ENCODE measurements at places on chromosomes 2 and 18.
A peak's percentile ranks its signal among the peaks of the same experiment; 100 is the strongest.

- no peak for DNase-seq
Measured at GRCh38 chr18:54069729-54070128, 154.7 kb downstream of the MBD2 start.

GRCh38 chr2:171365232-171365631, 68.6 kb downstream of the METTL8 start:
- no peak for DNase-seq

DNA sequence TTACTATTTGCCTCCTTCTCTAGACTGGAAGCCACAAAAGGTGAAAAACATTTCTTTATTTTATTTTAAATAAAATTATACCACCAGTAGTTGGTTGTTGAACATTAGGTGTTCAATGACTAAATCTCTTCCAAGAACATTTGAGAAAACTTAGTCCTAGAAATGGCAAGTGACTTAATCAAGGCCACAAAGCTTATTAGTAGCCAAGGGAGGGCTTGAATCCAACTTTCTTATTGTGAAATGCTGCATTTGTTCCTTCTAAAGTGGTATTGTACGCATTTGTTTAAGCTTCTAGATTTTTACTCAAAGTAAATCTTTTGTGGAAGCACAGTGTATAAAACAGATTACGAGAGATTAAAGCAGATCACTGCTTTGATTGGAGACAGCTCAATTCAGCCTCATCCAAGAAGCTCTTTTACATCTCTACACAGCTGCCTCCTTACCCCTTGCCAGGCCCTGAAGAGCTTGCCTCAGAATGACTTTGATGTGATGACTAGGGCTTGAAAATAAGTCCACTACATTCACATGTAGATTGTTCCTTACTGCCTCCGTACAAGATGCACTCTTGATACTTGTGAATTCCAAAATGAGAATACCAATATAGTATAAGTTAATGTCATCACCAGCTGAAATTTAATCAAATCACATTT, 244.8 kb downstream of the XIRP2 start:
- DNase-seq = no peak

- no peak for DNase-seq
Measured at GRCh38 chr2:37037771-37038170, 46.4 kb downstream of the HEATR5B start.

- DNase-seq = no peak
Measured at GRCh38 chr2:13480057-13480456, 763.3 kb downstream of the TRIB2 start.

GRCh38 chr2:132443106-132443505, 26.5 kb downstream of the GPR39 start:
- no peak for DNase-seq

GRCh38 chr2:120642646-120643045, 93.0 kb upstream of the GLI2 start:
- DNase-seq = no peak

- no peak for DNase-seq
Measured at GRCh38 chr2:23658466-23658942, 268.4 kb downstream of the ATAD2B start.

- no peak for DNase-seq
Measured at GRCh38 chr2:175576875-175577274, 395.4 kb upstream of the ATP5MC3 start.

- DNase-seq = no peak
Measured at GRCh38 chr2:145743011-145743410, 1223.1 kb upstream of the ZEB2 start.

GRCh38 chr18:48756511-48757226, 194.1 kb downstream of the SMAD7 start:
- no peak for DNase-seq

DNA sequence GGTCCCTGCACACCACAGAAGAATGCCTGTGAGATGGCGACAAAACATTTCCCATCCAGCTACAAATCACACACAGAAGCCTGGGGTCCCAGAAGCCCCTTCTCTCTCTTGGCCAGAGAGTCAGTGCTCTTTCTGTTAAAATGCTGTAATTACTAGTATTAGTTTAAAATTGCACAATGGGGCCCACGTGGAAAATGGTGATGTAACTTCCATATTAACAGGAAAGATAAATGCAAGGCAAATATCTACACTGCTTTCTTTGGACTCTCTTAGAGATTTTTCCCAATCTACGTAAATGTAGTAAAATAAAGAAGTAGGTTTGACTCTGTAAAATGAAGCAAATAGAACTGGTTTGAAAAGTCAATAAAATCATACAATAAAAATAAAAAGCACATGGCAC, 113.9 kb upstream of the TFCP2L1 start:
- no peak for DNase-seq

DNA sequence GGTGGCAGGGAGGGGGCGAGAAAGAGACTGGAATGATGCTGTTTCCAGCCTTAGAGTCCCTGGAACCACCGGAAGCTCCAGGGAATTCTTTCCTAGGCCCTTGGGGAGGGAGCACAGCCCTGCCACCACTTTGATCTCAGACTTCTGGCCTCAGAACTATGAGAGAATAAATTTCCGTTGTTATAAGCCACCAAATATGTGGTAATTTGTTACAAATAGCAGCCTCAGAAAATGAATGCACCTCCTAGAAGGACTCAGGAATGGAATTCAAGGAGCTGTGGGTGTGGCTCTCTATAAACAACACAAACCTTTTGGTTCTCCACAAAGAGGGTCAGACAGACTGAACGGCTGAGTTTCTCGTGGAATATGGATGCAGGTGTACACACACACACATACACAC, 144.5 kb downstream of the ACKR3 start:
- no peak for DNase-seq

DNA sequence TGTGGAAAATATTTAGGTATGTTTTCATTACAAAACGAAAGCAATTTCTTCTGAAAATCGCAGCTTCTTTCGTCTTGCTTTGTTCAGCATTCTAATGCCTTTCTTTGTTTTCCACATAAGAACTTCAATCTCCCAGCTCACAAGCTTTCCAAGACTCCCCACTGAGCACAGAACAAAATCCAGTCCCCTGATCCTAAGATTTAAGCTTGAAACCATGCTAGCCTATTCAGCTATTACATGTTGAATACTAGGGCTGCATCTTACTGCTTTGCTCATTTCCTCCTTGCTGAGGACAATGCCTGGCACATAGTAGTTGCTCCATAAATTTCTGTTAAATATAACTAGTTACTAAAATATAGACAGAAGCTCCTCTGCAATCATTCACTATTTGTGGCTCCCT, 160.6 kb downstream of the GALNT3 start:
- DNase-seq = no peak

- no peak for DNase-seq
Measured at GRCh38 chr2:73059106-73059505, 12.4 kb downstream of the SFXN5 start.

- DNase-seq = no peak
Measured at GRCh38 chr18:58505181-58505580, 123.7 kb downstream of the ALPK2 start.

GRCh38 chr18:71168557-71169145, 879.8 kb downstream of the SOCS6 start:
- no peak for DNase-seq

DNA sequence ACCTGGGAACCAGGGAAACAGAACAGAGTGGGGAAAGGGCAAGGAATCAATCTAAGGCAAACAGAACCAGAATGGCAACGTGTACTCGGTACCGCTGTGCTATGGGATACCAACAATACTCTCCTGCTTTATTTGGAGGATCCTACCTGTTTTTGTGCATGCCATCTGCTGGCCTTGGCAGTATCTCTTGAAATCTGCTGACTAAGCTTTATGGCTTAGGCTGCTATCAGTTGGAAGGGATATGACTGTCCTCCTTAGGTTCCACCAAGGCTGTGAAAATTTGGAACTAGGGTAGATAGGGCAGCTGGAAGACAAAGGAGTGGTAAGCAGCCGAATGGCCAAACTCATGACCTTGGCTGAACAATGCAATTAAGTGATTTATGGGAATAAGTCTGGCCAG, 71.3 kb upstream of the LYPD6 start:
- no peak for DNase-seq

- no peak for DNase-seq
Measured at GRCh38 chr18:78683191-78684010, 296.2 kb upstream of the SALL3 start.

DNA sequence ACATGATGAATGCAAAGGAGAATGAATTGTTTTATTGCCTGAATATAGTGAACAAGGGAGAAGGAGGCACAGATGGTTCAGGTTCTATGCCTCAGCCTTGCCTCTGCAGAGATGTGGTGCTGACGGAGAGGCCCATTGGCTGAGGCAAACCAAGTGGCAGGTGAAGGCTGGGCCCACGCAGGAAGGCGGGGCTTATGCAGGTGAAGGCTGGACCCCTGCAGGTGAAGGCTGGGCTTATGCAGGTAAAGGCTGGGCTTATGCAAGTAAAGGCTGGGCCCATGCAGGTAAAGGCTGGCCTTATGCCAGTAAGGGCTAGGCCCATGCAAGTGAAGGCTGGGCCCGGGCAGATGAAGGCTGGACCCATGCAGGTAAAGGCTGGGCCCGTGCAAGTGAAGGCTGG, 414.7 kb downstream of the LRATD1 start:
- DNase-seq = no peak

- DNase-seq = no peak
Measured at GRCh38 chr18:55488473-55488872, 99.5 kb downstream of the TCF4 start.

- DNase-seq = no peak
Measured at GRCh38 chr2:191315365-191315752, 70.2 kb downstream of the MYO1B start.

GRCh38 chr2:172993931-172994717, 81.5 kb upstream of the MAP3K20 start:
- no peak for DNase-seq

- no peak for DNase-seq
Measured at GRCh38 chr2:72933646-72934151, 16.4 kb downstream of the EMX1 start.

DNA sequence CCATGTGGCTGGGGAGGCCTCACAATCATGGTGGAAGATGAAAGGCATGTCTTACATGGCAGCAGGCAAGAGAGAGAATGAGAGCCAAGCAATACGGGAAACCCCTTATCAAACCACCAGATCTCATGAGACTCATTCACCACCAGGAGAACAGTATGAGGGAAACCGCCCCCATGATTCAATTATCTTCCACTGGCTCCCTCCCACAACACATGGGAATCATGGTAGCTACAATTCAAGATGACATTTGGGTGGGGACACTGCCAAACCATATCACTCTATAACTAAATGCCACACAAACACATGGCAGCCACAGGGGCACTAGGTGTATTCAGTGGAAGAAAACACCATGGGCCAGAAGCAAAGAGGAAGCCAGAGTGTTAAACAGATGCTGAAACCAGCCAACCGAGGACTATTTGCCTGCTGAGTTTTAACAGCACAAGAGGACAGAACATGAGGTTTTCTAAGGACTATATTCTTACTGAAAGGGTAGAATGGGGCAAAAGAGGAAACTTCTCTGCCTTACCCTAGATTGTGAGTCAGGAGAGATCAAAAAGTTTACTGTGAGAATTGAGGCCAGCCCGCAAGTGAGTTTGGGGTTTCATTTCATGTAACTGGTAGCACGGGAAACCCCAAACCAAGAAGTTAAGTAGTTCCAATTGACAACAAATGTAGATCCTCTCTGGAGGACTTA, 49.2 kb downstream of the SIGLEC15 start:
- DNase-seq = peak; percentile 22

GRCh38 chr18:8991155-8991554, 111.3 kb upstream of the NDUFV2 start:
- no peak for DNase-seq

GRCh38 chr2:236867441-236868260, 218.0 kb upstream of the COPS8 start:
- DNase-seq = no peak

GRCh38 chr2:8281950-8282857, 399.7 kb upstream of the ID2 start:
- no peak for DNase-seq

GRCh38 chr2:71894261-71894660, 253.4 kb downstream of the CYP26B1 start:
- DNase-seq = no peak

- DNase-seq = no peak
Measured at GRCh38 chr2:17309741-17310339, 208.4 kb downstream of the RAD51AP2 start.

DNA sequence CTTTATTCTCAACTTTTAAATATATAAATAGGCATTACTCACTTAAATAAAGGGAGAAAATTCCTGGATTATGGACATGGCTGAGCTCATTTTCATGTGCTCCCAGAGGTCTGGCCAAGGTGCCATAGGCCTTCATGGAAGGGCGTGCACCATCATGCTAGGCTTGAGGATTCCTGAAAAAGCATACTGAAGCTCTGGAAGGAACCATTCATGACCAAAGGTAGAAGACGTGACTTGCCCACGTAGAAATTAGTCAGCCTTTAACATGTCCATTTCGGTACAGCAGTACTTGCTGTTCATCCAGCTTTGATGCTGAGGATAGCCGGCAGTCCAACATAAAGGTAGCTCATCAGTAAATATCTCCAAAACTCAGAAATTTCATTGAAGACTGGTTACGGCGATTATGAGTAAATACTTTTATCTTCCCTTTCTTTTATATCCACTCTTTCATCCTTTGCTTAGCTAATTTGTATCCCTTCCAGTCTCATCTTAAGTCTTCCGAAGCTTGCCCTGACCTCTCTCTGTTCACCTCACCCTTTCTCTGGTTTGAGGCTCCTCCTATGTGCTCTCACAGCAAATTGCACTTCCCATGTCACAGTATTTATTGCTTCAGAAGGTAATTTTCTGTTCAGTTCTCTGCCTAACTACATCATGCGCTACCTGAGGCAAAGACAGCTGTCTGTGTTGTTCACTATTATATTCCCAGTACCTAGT, 32.3 kb upstream of the ASNSD1 start:
- DNase-seq = no peak

DNA sequence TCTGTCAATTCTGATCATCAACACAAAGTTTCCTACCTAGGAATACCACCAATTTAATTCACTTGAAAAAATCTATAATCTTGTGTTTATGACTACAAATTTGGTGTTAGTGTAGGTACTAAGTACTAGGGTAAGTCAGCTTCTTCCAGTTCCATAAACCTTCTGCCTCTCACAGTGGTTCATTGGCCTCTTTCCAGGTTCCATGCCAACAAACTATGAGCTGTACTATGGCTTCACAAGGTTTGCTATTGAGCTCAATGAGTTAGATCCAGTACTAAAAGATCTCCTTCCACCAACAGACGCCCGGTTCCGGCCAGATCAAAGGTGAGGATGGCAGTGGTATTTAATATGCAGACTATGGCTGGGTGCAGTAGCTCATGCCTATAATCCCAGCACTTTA, 58.8 kb downstream of the PRKRA start:
- no peak for DNase-seq

GRCh38 chr18:8069708-8070107, 502.6 kb downstream of the PTPRM start:
- no peak for DNase-seq

DNA sequence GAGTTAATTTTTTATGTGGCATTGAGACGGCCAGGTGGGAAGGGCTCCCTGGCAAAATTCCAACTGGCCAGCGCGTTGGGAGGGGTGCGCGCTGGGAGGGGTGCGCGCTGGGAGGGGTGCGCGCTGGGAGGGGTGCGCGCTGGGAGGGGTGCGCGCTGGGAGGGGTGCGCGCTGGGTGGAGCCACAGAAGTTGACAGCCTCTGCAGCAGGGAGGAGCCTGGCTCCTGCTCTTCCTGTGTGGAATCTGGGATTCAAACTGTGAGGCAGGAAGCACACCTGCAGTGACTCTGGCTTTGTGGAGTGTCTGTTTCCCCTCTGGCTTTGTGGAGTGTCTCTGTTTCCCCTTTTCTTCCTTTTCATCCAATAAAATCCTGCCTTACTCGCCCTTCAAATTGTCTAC, 147.9 kb upstream of the CBLN2 start:
- DNase-seq = no peak

Data from stimulated activated CD8-positive, alpha-beta memory T cell treated with anti-CD3 and anti-CD28 coated beads, Interleukin-2, amount 100 ng/mL, for 1 hour (primary cell).